ENCODE measurements at places on chromosomes 5 and 9.
A peak's percentile ranks its signal among the peaks of the same experiment; 100 is the strongest.

DNA sequence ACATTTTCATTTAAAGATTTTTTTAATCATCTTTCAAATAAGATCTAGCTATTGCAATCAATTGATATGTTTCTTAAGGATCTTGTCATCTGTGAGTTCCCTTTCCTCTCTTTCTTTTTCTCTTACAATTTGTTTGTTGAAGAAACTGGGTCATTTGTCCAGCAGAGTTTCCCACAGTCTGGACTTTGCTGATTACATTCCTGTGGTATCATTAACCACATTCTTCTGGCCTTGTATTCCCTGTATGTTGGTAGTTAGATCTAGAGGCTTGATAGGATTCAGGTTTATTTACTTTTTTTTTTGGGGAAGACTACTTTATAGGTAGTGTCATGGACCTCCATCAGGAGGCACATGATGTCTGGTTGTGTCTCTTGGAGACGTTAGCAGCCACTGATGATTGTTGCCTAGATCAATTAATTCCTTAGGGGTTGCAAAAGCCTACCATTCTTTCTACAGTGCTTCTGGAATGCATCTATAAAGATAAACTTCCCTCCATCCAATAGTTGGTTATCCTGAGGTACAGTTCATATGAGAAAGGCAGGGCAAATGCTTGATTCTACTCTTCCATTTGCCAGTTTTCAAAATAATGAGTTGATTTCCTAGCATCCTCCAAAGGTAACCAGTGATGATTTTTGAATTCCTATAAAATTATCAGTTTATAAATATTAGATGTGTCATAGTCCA is 14.3 kb downstream of the PDE8B start:
- no peak for DNase-seq

GRCh38 chr5:100789694-100790093 is 113.4 kb downstream of the ST8SIA4 start:
- no peak for DNase-seq

- DNase-seq: no peak
These were observed 457.7 kb upstream of the CHD1 start for GRCh38 chr5:99386406-99387077.

DNA sequence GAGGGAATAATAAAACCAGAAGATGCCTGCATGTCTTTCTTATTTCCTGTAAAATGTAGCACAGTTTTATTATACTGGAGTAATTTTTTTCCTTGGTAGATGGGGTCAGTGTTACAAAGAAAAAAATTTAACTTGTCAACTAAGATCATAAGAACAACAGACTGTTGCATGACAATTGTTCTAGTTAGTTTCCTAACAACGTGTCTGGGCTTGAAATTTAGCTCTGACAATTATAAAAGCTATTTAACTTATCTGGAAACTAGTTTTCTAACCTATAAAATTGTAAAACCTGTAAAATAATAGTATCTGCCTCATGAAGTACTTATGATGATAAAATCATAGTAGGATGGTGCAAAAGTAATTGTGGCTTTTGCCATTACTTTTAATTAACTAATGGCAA is 4.9 kb downstream of the SHOC1 start:
- no peak for DNase-seq

GRCh38 chr5:66074901-66075300 is 69.2 kb upstream of the SREK1 start:
- DNase-seq: no peak

GRCh38 chr9:114189823-114190562 is 34.7 kb downstream of the COL27A1 start:
- DNase-seq: no peak

- DNase-seq: no peak
These were observed 192.8 kb downstream of the CDH18 start for GRCh38 chr5:19795218-19795617.

DNA sequence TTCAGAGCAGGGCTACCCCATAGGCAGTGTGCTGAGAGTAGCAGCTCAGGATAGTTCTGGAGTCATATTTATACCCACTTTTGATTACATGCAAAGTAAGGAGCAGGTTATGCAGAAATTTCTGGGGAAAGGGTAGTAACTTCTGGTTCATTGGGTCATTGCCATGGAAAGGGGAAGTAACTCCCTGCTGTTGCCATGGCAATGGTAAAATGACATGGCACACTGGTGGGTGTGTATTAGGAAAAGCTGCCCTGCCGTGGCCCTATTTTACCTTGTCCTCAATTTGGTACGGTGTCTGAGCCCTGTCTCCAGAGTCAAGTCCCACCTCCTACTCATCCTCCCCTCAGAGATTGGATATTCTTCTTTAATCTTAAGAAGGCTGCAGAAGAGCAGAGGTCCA is 526.7 kb upstream of the TYRP1 start:
- no peak for DNase-seq

DNA sequence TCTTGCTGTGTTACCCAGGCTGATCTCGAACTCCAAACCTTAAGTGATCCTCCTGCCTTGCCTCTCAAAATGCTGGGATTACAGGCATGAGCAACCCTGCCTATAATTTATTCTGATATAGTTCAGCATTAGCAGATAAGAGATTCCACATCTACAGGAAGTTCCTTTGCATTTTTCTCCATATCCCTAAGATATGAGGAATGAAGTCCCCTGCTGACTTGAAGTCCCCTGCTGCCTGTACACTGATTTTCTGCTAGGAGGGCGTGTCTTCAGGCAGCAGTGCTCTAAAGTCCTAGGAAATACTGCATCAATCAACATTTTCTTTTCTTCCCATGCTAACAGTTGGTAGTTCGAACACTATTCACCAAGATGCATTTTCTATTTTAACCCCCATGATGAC is 105.8 kb downstream of the ARHGAP26 start:
- no peak for DNase-seq

DNA sequence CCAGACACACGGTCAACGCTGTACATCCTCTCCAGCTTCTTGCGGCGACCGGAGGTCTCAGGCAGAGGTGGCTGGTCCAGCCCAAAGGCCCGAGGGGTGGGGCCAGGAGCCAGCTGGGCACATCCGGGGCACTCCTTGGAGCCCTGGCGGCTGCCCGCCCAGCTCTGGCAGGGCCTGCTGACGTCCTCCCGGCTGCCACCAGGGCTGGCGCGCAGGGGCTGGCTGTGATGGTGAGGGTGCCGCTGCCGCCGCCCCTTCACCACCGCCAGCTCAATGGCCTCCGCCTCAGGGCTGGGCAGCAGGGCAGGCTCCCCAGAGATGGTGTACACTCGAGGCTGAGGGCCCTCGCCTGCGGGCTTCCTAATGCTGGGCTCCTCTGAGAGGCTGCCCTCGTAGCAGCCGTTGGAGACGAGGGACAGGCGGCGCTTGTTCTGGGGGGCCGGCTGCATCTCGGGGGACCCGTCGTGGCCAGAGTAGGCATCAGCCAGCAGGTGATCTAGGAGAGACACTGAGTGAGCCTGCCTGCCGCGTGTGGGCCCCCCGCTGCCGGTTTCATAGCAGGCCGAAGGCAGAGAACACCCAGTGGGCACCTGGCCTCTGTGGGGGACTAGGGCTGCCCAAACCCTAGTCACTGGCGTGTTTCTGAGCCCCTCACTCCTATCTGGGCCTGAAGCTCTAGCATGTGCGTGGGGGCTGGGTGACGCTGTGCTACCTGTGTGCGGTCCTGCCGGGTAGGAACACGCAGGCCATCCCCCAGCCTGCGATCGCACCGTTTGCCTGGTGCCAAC is 1.5 kb downstream of the NSMF start:
- DNase-seq: no peak

DNA sequence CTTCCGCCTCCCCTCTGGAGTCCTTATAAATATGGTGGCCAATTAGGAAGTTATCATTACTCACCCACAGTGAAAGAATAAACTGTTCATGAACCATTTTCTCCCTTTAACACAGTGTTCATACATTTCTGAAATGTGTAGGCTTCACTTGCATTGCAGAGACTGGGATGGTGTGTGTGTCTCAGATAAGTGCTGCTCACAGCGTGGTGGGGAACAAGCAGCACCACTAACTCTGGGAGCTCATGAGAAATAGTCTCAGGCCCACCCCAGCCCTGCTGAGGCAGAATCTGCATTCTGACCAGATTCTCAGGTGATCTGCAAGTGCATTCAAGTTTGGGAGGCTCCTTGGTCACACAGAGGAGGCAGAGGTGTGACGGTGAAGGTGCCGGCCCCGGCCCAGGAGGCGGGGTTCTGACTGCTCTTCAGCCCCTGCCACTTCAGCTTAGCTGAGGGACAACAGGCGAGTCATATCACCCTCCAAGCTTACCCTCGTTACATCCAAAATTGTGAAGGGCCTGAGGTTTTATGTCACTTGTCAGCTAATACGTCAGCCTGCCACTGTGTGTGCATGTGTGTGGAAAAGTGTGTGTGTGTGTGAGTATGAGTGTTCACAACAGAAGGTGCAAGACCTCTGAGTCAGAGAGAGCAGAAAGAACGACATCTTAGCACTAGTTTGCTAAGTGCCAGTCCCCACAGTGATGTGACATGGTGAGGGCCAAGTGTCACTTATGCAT is 34.7 kb downstream of the DAP start:
- no peak for DNase-seq

DNA sequence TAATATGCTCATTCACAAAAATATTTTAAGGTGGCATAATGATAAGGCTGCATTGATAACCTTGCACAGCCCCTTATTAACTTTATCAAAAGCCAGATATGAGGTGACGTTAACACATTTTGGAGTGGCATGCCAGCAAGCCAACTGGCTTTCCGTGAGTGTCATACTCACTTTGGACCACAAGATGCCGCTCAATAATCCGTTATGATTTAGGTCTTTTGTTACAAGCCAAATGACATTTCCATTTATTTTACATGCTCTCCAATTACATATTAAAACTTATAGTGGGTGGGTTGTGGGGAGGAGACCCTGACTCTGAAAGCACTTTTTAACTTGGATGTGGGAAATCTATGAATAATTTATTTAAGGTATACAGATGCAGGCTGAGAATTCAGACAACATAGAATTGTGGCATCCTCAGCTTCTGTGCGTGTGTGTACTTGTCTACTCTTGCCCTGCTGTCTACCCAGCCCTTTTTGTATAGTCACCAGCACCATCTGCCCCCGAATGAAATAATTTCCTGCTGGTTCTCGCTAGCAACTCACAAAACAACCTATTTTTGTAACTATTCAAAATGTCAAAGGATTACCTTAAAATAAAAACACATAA is 305.1 kb downstream of the PSAT1 start:
- peak; percentile 29 for DNase-seq

DNA sequence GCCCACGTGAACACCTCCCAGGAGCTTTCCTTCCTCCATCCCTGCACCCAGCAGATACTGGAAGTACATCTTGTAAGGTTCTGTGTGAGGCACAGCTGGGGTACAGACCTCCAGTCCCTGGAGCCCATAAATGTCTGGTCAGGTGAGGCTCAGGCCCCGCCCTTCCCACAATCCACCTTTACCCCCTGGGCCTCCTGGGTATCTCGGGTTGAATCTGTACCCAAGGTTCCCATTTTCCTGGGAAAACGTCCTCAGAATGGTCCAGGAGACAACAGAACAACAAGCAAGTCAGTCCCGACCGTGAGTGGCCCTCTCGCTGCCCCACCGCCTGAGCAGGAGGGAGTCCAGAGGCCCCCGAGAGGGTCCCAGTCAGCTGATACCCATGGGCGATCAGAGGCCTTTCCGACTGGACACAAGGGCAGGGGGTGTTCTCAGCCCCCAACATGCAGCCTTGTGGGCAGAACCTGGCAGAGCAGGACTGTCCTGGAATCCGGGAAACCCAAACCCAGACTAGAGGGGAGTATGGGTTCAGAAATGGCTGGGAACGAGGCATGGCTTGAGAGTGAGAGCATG is 4.3 kb downstream of the SPATA31E1 start:
- peak; percentile 10 for DNase-seq

- DNase-seq: no peak
These were observed 884.0 kb upstream of the ACO1 start for GRCh38 chr9:31500422-31500821.

- no peak for DNase-seq
These were observed 168.2 kb downstream of the DAB2IP start for GRCh38 chr9:121819428-121820231.

All from stimulated activated CD8-positive, alpha-beta memory T cell treated with anti-CD3 and anti-CD28 coated beads, Interleukin-4, amount 100 ng/mL, for 48 hours (primary cell).